ENCODE measurements at places on chromosomes 4 and X. TPM values are rescaled to one million over a fixed set of nuclear protein-coding genes. Genes with fewer than 3 reads are reported as not detected.

Gene FANCB
- total RNA-seq, result 2.5 TPM

Gene ITIH6
- total RNA-seq, result not detected

Gene RAB40AL
- 0.99 TPM for total RNA-seq

Gene DACH2
- not detected for total RNA-seq

Gene GPRASP3
- 4.5 TPM for total RNA-seq

Gene SMR3B
- not detected for total RNA-seq

Gene MAGIX
- 9.4 TPM for total RNA-seq

Gene USP51
- total RNA-seq, result 3.3 TPM

Gene CABS1
- not detected for total RNA-seq

Gene IGFBP7
- total RNA-seq, result 527 TPM

Gene DSPP
- total RNA-seq, result not detected

Gene ZFP92
- total RNA-seq, result 2.9 TPM

Gene TLL1
- total RNA-seq, result 4.0 TPM

Gene STEEP1
- total RNA-seq, result 19.5 TPM

Gene PSAPL1
- total RNA-seq, result 0.08 TPM

Gene SOX3
- total RNA-seq, result not detected

Gene MAGEA2B
- total RNA-seq, result not detected

Gene FRAS1
- 15.3 TPM for total RNA-seq

Gene FAM193A
- total RNA-seq, result 25.2 TPM

Gene PPP2R2C
- total RNA-seq, result 0.35 TPM

Gene GJB1
- total RNA-seq, result 0.21 TPM

Gene F11
- 4.6 TPM for total RNA-seq

Gene MGAT4D
- total RNA-seq, result not detected

Gene PDGFRA
- total RNA-seq, result 104 TPM

Gene SSX4
- not detected for total RNA-seq

Gene MMRN1
- total RNA-seq, result 62.1 TPM
